ENCODE measurements at places on chromosomes 4 and X.
A peak's percentile ranks its signal among the peaks of the same experiment; 100 is the strongest.

- DNase-seq, result peak; percentile 55
Measured at GRCh38 chrX:71650333-71650969, 16.9 kb upstream of the LOC101059915 start.

DNA sequence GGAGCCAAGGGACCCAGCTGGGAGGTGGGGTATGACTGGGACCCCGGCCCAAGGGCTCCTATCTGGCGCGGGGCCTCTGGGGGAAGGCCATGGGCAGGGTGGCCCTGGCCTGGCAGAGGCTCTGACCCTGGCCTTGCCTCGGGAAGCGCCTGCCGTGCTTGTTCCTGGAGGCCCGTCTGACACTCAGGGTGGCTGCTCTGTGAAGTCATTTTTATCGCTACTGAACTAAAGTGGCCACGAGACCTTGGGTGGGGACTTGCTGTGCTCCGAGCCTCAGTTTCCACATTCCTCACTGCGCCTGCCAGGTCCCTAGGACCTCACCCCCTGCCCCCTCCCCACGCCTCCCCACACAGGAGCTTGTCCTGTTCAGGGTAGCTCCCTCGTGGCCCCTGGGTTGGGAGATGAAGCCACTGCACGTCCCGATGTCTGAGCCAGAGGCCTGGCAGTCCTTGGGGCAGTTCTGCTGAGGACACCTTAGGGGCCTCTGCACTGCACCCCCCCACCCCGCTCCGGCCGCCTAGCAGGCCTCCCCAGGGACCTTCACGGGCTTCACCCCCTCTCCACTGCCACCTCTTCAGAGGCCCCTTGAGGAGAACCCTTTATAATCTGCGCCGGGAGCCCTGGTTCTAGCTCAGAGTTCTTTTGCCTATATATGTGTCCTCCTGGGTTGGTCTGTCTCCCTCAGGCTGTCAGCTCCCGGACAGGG, 639 bp upstream of the SORCS2 start:
- no peak for DNase-seq

- DNase-seq, result no peak
Measured at GRCh38 chrX:129108936-129109335, 414.4 kb downstream of the SMARCA1 start.

- DNase-seq, result no peak
Measured at GRCh38 chr4:169202145-169202699, 68.5 kb downstream of the SH3RF1 start.

DNA sequence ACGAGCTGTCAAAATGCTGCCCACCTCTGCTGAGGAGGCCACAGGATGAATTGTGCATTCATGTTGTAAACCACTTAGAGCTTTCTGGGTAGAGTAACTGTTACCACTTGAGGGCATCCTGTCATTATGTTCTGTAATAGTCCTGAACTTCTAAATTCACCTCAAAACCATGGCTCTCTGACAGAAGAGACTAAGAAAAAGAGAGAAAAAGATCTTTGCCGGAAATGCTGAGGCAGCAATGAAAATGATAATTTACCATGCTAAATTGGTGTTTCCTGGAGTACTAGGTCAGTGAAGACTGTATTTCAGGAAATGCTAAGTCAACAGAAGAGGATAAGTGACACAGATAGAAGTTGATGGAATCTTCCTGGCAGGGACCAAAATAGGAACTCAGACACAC, 942.3 kb upstream of the SLIT2 start:
- DNase-seq, result no peak

DNA sequence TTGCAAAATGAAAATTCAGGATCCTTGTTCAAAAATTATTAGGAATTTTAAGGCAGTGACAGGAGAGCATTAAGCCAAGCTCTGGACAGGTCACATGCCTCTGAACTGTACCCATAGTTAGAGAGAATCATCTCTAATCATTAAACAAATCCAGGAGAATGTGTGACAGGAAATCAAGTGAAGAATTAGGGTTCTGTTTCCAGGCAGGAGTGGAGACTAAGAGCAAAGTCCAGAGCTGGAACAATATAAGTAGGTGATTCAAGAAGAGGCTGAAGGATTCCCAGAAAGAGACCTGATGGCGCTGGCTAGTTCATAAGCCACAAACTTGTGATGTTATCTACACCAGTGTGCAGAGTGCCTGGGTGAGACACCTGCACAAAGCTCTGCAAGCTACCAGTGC, 104.6 kb upstream of the PRKG2 start:
- no peak for DNase-seq

GRCh38 chr4:118120120-118120760, 86.0 kb downstream of the NDST3 start:
- no peak for DNase-seq

DNA sequence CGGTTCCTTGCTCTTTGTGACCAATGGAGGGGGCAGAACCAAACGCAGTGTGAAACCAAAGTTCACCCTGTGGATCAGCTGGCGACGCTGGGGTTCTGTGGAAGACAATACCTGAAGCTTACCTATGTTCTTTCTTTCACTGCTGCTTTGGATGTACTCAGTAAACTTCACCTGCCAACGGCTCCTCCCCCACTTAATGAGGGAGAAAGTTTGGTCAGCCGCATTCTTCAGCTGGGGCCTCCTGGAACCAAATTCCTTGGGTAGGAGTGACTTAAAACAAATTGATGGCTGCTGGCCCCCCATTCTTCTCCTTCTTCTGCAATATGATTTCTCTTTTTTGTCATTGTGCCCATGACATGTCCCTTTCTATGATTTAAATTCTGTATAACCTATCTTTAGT, 282.4 kb downstream of the ANK2 start:
- no peak for DNase-seq

DNA sequence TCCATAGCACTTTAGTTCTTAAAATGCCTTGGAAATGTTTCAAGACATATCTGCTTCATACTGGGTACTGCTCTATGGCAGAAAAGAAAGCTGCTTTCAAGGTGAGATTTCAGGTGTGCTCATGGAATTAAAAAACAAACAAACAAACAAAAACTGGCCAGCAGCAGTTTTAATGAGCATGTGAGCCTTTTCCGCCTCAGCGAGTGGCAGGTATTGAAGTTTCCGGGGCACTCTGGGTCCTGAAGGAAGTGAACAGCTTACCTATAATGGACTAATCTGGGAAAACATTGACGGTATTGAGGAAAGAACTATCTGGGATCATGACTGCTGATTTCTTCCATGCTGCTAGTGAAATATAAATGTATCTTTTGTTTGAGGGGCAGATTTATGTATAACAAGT, 194.6 kb downstream of the MAML3 start:
- no peak for DNase-seq

- DNase-seq, result no peak
Measured at GRCh38 chrX:16975233-16975632, 28.8 kb downstream of the REPS2 start.

- DNase-seq, result no peak
Measured at GRCh38 chr4:88606832-88607231, 14.6 kb downstream of the HERC3 start.

- DNase-seq, result no peak
Measured at GRCh38 chr4:153788051-153788412, 851 bp downstream of the SFRP2 start.

DNA sequence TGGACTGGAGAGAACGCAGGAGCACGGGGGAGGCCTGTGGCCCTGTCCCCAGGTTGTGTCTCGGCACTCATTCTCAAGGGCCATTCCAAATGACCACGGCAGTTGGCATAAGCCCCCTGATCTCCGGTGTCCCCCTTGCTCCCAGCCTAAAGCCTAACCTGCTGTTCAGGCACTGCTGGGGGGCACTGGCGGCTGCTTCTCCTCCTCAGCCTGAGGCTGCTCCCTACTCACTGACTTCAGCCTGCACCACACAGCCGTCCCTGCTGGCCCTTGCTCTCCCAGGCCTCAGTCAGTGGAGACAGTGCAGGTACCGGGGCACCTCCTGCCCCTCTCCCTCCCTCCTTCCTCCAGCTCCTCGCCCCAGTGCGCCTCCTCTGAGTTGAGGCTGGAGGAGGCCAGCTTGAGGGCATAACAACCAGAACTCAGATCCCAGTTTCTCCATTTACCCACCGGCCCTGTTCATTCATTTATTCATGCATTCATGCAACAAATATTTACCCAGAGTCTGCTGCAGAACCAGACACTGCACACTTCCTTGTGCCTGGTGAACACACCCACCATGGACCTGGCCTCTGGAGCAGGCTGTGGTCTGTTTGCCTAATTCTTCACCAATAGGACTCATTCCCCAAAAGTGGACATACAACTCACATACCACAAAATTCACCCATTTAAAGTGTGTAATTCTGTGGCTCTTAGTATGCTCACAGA, 65.0 kb downstream of the CPZ start:
- DNase-seq, result no peak
